ENCODE measurements at places on chromosomes 4 and X. TPM values are rescaled to one million over a fixed set of nuclear protein-coding genes. Genes with fewer than 3 reads are reported as not detected.

The WNK3 gene
- total RNA-seq: 0.61 TPM

The RAB33A gene
- total RNA-seq: 0.38 TPM

The SOX3 gene
- total RNA-seq: not detected

The C4orf50 gene
- total RNA-seq: 0.19 TPM

The RASSF6 gene
- total RNA-seq: 2.8 TPM

The PCDH11X gene
- 0.11 TPM for total RNA-seq

The ASMT gene
- not detected for total RNA-seq

The PARM1 gene
- total RNA-seq: 10.3 TPM

DNA sequence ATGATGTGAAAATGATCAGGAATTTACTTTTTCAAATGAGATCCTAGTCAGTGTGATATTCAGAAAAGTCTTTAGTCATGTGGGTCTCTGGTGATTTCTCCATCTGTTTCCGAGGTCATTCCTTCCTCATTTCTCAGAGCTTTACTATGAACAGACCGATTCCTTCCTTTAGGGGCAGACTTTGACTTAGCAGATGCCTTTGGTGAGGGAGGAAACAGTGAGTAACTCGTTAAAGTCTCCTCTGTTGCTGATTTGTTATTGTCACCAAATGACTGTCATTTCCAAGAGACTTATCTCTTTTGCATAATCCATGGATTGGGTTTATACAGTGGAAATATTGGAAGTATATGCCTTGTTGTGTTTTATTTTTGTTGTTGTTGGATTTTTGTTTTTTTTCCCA lies 76.2 kb upstream of the CD99 start:
- DNase-seq: no peak

DNA sequence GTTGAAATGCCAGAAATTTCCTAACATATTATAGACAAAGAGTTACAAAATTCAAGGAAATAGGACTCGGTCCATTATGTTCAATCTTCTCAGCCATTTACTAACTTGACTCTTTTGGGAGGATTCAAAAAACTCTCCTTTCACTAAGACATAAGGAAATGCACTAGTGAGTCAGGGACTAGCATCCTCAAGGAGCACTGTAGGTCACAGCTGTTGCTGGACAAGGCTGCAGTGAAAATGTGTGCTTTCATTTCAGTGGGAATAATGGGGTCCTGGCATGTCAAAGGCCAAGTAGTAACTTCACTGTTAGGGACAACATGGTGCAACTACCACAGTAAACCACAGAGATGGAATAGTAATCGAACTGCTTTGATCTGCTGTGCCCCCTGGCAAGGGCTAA lies 56.9 kb upstream of the ABCG2 start:
- DNase-seq: no peak

DNA sequence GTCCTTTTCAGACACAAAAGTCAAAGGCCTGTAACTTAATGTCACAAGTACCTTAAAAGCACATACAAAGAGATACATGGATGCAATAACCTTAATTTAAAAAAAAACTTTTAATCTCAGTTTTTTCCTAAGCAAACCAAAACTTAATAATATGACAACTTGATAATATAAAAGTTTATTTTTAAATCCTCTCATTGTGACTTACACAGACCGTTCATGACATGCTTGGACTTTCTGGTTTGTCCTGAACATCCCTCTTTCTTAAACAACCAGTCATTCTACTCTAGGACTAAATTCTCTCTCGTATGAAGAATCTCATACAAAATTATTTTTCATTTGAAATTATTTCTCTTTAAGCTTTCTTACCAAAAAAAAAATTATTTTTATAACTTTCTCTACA lies 43.1 kb upstream of the CYP2U1 start:
- no peak for DNase-seq

DNA sequence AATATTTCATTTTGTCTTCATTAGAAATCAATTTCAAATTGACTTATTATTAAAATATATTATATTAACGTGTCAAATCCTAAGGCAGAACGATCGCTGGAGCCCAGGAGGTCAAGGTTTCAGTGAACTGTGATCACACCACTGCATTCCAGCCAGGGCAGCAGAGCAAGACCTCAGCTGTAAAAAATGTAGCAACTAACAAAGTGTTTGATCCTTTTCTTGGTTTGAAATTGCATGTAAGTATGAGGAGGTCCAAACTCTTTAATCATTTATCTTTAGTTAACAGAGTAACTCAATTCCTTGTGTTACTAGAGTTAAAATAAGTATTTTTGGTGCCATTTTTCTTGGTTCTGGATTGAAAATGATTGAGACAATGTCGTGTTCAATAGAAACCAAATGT lies 1033.9 kb downstream of the NLGN4X start:
- DNase-seq: no peak

GRCh38 chrX:21440911-21441310 lies 66.7 kb downstream of the CNKSR2 start:
- DNase-seq: no peak

DNA sequence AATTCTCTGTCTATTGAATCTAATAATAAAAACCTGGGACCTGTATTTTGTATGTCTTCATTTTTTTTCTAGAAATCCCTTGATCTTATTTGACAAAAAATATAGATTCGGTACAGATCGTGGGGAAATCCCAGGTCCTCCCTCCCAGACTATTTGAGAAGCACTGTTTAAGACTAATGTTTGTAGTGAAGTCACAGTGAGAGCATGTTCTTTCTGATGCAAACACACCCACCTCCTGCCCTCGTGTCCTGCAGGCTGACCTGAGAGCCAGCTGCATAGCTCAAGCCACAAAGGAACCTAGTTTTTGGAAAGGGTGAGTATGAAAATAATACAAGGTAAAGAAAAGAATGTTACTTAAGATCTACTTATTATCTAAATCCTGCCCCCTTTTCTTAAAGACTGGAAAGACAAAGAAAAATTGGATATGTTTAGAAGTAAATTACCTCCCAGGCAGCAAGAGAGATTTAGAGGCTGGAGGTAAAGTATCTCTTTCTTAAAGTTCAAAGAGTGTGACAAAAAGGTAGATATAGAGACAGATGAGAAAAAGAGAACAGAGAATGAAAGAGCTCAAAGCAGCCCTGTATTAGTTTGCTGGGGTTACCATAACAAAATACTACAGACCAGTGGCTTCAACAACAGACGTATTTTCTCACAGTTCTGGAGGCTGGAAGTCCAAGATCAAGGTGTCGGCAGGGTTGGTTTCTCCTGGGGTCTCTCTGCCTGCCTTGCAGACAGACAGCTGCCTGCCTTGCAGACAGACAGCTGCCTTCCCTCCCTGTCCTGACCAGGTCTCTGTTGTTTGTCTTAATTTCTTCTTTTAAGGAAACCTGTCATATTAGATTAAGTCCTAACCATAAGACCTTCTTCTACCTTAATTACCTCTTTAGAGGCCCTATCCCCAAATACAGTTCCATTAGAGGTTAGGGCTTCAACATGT lies 20.4 kb upstream of the DCTD start:
- no peak for DNase-seq
